ENCODE measurements at places on chromosomes 5 and 9. TPM values are rescaled to one million over a fixed set of nuclear protein-coding genes. Genes with fewer than 3 reads are reported as not detected.

The CARTPT gene
- total RNA-seq = not detected

The SHISAL2B gene
- not detected for total RNA-seq

The SLC46A2 gene
- total RNA-seq = 0.16 TPM

The CCL19 gene
- 5.6 TPM for total RNA-seq

The IL13 gene
- 0.33 TPM for total RNA-seq

The LPCAT1 gene
- total RNA-seq = 21.4 TPM

The SPATA31A3 gene
- total RNA-seq = not detected

The BNIP1 gene
- total RNA-seq = 11.7 TPM

The NOXA1 gene
- 4.6 TPM for total RNA-seq

The EPB41L4A gene
- total RNA-seq = 22.6 TPM

The URM1 gene
- 23.8 TPM for total RNA-seq

The KIF12 gene
- 34.4 TPM for total RNA-seq

The GLIPR2 gene
- total RNA-seq = 16.5 TPM

The SPATA31D4 gene
- total RNA-seq = not detected

The MAMDC2 gene
- total RNA-seq = 17.0 TPM

The TMEM174 gene
- total RNA-seq = not detected

The PKD2L2 gene
- not detected for total RNA-seq

The NR2F1 gene
- total RNA-seq = 59.1 TPM

The ARHGEF39 gene
- 0.80 TPM for total RNA-seq

The ETF1 gene
- total RNA-seq = 104 TPM

The PDGFRB gene
- 146 TPM for total RNA-seq

Data from breast epithelium (tissue), 4 donors.